ENCODE measurements at places on chromosomes 4 and X. TPM values are rescaled to one million over a fixed set of nuclear protein-coding genes. Genes with fewer than 3 reads are reported as not detected.

ARAP2 gene
- not detected for total RNA-seq

FAM156B gene
- 7.8 TPM for total RNA-seq

GAGE13 gene
- not detected for total RNA-seq

TRAM1L1 gene
- total RNA-seq: 1.1 TPM

GABRG1 gene
- total RNA-seq: not detected

SPANXD gene
- total RNA-seq: not detected

TCEAL5 gene
- total RNA-seq: not detected

OPN1MW3 gene
- not detected for total RNA-seq

AFAP1 gene
- 89.5 TPM for total RNA-seq

INTU gene
- total RNA-seq: 4.6 TPM

GPC4 gene
- total RNA-seq: 0.10 TPM
